Activated CD4-positive, alpha-beta T cell treated with anti-CD3 and anti-CD28 coated beads for 4 hours (primary cell): ENCODE measurements at places on chromosomes 5 and 9.
A peak's percentile ranks its signal among the peaks of the same experiment; 100 is the strongest.

GRCh38 chr5:95870105-95870672 lies 47.7 kb upstream of the GLRX start:
- DNase-seq, result peak; percentile 39

- DNase-seq, result no peak
These were observed 50.0 kb downstream of the RCL1 start for GRCh38 chr9:4842734-4843133.

DNA sequence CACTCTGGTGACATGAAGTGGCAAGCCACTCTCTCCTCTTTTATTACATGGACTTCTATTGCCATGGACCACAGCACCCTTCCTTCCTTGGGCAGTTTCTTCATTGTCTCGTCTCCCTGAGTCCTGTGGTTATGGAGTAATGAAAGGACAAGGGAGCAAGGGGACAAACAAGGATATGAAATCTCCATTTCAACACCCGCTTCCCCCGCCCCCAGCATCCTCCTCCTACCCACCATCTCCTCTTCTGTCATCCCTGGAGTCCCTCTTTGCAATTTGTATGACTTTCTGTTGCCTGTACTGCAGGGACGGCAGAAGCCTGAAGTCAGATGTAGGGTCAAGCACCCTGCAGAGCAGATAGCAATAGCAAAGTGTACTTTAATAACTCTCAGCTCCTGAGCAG lies 300.7 kb upstream of the CLINT1 start:
- DNase-seq, result no peak

- peak; percentile 5 for DNase-seq
These were observed 101.2 kb downstream of the TRIM36 start for GRCh38 chr5:115068239-115069086.

GRCh38 chr5:66361070-66361469 lies 217.0 kb downstream of the SREK1 start:
- no peak for DNase-seq

DNA sequence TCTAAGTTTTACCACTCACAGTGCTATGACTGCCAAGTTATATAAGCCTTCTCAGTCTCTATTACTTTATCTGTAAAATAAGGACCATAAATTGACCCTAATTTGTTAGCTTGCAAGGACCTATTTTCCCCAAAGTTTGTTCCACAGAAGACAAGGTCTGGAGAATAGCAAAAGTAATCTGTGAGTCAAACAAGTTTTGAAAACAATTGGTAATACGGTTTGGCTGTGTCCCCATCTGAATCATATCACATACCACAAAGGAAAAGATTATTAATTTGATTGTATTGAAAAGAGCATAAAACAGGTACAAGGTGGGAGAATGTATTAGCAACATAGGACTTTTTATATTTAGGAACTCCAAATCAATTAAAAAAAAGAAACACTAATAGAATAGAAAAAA lies 124.0 kb upstream of the TARS1 start:
- no peak for DNase-seq
